ENCODE measurements at places on chromosomes 5 and 9.

DNA sequence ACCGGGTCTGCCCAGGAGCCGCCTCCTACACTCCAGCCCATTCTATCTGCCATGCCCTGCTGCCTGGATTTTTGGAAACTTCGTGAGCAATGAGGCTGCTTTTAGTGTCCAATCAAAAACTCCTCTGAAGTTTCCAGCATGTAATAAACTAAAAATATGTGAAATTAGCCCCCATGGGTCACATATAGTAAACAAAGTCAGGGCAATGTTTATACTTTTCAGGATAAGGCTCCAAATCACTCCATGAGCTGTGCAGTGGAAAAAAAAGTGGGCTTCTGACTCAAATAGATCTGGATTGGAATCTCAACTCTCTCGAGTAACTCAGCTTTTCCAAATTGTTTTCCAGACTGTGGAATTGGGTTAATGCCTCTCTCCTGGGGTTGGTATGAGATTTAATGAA lies 68.2 kb downstream of the PIK3R1 start:
- DNase-seq, result no peak

DNA sequence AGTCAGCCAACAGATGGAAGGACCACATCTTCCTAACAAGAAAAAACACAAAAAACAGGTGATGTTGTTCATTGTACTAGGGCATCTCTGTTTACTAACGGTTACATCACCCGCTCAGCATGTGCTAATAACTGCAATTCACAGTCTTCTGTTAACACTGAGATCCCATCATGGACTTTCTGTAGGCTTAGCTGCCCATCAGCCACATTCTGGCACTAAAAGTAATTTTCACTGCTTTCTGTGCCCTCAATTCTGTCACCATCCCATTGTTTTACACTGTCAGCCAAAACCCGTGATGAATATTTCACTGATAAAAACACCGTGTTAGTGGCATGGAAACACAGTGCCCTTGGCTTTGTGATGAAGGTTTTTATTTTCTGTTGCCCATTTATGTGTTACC lies 64.6 kb downstream of the CAST start:
- no peak for DNase-seq

GRCh38 chr5:114361724-114362196 lies at the start of gene KCNN2:
KCNN2 (plus strand) TSS chr5:114362070; CDS start chr5:114362140, 70 bp downstream.
- peak; percentile 40 for DNase-seq

- no peak for DNase-seq
Observed at GRCh38 chr5:121841892-121842291, 9.8 kb upstream of the FTMT start.

DNA sequence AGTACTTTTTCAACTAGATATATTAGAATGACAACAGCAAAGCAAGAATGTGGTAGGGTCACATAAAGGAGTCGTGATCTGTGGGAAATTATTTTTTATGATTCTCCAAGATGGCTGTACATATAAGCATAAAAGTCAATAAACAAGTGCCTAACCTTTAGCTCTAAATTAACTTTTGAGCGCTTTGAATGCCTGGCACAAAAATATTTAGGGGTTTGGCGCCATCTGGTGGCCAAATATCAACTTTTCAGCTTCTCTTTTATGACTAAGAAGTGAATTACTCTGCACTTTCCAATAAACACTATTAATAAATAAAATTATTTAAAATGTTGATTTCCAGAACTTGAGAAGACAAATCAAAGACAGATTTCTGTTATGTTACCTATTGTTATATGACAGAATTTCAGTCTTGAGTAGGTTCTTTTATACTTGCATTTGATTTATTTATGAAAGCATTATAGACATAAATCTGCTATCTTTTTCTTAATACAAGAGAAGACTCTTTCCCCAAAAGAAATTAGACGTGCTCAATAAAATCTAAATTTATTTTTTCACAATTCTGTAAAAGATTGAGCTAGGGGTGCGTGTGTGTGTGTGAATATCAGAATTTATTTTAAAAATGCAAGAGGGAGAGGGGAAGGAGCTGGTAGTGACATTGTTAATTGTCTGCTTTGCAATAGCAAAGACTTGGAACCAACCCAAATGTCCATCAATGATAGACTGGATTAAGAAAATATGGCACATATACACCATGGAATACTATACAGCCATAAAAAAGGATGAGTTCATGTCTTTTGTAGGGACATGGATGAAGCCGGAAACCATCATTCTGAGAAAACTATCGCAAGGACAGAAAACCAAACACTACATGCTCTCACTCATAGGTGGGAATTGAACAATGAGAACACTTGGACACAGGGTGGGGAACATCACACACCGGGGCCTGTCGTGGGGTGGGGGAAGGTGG lies 36.7 kb upstream of the ARRDC3 start:
- DNase-seq, result peak; percentile 66

GRCh38 chr5:147530530-147531389 lies 20.9 kb upstream of the DPYSL3 start:
- DNase-seq, result no peak

DNA sequence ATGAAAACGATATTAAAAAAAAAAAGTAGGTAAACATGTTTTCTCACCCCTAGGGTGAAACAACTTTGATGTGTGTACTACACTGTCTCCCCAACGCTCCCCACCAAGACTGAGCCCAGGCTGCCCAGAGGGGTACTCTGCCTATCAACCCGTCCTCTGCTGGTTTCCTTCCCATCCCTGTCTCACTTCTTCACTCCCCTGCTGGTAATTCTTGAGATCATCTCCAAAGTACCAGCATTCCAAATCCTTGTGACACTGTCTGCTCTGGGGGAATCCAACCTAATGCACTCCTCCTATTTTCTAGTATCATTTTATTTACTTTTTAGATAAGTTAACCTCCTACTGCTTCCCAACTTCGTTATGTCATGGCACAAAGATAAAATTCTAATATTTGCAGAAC lies 6.3 kb upstream of the APTX start:
- DNase-seq, result no peak

GRCh38 chr5:33817301-33817700 lies 74.5 kb downstream of the ADAMTS12 start:
- DNase-seq, result no peak

GRCh38 chr9:131598121-131598520 lies 52.8 kb downstream of the PRRT1B start:
- peak; percentile 51 for DNase-seq

All from KBM-7 (cell line).